ENCODE measurements at places on chromosomes 3 and 15.

GRCh38 chr3:161372321-161373260 lies 1.3 kb upstream of the SPTSSB start:
- peak; percentile 1 for DNase-seq

GRCh38 chr3:54874816-54875556 lies 52.9 kb downstream of the LRTM1 start:
- DNase-seq: no peak

DNA sequence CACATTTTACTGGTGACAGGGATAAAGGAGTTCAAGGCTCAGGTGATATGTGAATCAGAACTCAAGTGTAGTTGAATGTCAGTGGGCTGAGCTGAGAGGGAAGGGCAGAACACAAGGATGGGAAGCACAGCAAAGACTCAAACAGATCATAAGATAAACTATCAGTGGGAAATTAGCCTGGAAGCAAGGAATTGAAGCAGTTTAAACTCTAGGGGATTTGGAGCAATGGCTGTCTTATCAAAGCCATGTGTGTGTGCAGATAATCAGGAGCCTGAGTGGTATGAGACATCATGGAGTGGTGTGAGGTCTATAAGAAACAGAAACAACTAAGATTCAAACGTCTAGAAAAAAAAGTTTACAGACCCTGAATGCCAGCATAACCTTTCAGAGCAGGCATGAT lies 634.6 kb downstream of the AGBL1 start:
- no peak for DNase-seq

DNA sequence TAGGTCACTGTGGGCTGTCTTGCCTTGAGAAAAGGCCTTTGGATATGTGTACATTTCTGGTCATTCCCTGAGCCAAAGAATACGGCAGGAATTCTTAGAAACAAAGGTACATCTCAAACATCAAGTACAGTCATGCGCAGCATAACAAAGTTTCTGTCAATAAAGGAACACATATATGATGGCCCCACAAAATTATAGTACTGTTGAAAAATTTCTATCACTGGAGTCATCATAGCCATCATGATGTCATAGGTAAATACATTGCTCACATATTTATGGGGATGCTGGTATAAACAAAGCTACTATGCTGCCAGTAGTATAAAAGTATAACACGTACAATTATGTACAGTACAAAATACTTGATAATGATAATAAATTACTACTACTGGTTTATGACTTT lies 38.9 kb upstream of the NECTIN3 start:
- no peak for DNase-seq

DNA sequence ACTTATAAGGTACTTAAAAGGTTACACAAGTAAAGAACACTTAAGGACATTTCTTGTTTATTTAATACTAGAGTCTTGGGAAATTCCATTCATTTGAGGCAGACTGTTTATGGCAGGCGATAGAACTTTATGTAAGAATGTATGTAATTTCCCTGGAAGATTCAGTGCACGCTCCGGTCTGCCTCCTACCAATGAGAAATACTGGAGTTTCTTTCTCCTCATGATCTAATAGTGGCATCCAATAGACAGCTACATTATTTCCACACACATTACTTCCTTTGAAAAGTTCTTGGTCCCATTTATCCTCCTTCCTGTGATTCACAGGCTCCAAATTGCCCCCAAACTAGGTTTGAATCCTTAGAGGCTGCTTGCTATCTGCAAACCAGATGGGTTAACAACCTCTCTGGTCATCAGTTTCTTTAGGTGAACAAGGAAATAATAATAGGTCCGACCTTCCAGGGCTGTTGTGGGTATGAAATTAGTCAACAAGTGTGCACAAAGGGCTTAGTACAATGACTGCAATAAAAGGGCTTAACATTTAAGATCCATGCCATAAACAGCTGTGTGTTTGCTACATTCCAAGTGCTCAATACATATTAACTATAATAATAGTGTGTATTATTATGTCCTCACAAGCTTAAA lies 30.7 kb downstream of the EIF4E3 start:
- DNase-seq: no peak

GRCh38 chr15:52295421-52296001 lies at the start of gene MYO5C:
MYO5C (minus strand) TSS chr15:52295804; CDS start chr15:52295636, 168 bp downstream.
- no peak for DNase-seq

GRCh38 chr3:157239082-157239704 lies 79.2 kb upstream of the CCNL1 start:
- DNase-seq: peak; percentile 69

DNA sequence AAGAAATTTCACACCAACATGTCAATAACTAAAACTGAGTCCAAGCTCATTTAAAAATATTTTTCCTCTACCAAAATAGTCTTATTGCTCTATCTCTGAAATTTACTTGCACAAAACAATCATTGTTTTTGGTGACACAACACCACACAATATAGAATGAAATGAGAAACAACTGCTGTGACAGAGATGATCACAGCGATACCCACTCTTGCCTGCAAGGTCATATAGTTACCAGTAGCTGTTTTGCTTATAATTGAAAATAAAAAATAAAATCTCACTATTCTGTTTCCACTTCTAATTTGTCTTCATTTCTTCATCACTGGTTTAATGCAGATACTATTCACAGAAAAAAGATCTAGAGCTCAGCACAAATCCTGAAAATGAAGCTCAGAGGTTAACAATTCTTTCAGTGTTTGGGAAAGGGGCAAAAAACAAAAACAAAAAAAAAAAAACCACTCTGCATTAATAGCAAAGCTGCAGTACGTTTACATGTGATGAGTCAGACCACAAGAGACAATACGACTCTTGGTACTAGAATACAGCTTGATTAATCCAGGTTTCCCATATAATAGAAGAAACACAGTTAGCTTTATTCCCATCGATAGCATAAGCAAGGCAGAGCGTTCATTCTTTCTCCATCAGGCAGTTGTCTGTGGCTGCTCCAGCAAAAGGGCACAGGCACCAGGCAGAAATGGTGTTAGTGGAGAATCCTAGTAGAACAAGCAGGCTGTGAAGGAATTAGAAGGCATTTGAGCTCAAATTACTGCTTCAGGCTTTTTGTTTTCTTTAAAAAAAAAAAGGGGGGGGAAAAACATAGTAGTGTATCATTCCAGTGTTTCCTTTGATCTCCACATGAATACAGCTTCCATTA lies 773 bp downstream of the ANKRD28 start:
- no peak for DNase-seq

GRCh38 chr3:50620420-50620819 lies 3.5 kb downstream of the MAPKAPK3 start:
- no peak for DNase-seq

- no peak for DNase-seq
Observed at GRCh38 chr3:184531626-184532280, 29.8 kb upstream of the EPHB3 start.

- DNase-seq: no peak
Observed at GRCh38 chr15:98787936-98788757, 139.8 kb downstream of the IGF1R start.

DNA sequence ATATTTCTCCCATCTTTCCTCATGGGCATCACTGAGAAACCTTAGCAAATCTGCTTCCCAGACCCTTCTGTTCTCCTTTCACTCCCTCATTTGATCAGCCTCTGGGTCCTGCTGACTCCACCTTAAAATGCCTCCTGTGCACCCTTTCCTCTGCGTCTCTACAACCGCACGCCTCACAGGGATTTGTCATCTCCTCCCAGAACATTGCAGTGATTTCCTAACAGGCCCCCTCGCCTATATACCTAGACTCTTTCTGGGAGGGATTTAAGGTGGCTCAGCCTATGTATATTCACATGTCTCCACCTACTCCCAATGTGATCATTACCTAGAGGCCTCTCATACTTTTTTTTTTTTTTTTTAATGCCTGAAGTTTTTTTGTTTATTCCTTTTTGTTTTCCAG lies 69.2 kb downstream of the LIPC start:
- DNase-seq: no peak

- DNase-seq: no peak
Observed at GRCh38 chr3:71384388-71384787, 199.1 kb downstream of the FOXP1 start.

DNA sequence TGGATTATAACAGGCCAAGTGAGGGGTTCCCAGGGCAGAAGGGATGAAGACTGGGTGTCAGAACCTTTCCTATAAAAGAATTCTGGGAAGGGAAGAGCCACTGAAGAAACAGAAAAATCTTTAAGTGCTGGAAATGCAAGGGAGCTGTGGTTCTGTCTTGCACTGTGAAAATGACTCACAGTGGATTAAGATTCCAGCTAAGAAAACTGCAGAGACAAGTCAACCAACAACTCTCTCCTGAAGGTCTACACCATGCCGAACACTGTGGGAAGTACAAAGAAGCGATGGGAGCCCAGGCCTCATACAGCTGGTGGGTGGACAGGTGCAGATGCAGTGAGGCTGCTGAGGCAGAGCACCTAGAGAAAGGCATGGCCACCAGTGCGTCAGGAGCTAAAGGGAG lies 27.7 kb downstream of the ZDHHC3 start:
- DNase-seq: no peak

GRCh38 chr3:132325103-132325606 lies 7.9 kb downstream of the ACP3 start:
- no peak for DNase-seq

DNA sequence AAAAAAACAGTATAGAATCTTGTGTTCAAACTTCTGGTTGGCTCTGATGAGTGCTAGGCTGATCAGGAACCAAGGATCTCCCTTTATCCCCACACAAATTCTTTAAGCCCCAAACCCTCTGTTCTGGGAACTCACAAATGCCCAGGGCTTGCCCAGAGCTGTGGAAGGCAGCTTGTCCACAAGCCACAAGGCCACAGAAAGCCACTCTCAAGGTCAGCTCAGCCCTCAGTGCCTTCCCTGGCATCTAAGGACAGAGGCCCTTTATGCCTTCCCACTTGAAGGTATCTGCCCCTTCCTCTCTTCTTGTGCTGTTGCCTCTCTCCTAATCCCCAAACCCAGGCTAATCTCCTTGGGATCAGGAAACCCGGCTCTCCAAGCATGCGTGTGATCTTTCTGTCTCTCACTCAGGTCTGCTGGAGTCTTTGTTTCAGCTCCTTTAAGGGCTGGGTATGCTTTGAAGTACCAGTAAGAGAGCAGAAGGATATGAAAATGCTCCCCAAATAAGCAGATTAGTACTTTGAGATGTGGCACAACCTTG lies 145.0 kb upstream of the TRIM42 start:
- no peak for DNase-seq

GRCh38 chr15:75533945-75534344 lies 45.2 kb downstream of the PTPN9 start:
- DNase-seq: no peak

DNA sequence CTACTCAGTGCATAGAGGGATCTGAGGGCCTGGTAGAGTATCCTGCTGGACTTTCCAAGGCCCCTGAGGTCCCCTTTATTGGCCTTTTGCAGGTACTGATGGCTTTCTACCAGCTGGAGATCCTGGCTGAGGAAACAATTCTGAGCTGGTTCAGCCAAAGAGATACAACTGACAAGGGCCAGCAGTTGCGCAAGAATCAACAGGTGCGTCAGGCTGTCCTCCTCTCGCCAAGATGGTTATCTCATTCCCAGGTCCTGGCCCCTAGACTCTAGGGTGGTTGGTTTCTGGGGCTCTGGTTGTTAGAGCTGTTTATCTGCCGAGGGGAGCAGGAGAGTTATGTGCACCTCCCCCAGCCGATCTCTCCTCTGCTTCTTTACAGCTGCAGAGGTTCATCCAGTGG lies 9.3 kb downstream of the EIF2B5 start:
- no peak for DNase-seq

GRCh38 chr3:12964711-12965612 lies 108.3 kb downstream of the IQSEC1 start:
- DNase-seq: no peak

- no peak for DNase-seq
Observed at GRCh38 chr3:10547413-10547812, 42.0 kb upstream of the ATP2B2 start.

DNA sequence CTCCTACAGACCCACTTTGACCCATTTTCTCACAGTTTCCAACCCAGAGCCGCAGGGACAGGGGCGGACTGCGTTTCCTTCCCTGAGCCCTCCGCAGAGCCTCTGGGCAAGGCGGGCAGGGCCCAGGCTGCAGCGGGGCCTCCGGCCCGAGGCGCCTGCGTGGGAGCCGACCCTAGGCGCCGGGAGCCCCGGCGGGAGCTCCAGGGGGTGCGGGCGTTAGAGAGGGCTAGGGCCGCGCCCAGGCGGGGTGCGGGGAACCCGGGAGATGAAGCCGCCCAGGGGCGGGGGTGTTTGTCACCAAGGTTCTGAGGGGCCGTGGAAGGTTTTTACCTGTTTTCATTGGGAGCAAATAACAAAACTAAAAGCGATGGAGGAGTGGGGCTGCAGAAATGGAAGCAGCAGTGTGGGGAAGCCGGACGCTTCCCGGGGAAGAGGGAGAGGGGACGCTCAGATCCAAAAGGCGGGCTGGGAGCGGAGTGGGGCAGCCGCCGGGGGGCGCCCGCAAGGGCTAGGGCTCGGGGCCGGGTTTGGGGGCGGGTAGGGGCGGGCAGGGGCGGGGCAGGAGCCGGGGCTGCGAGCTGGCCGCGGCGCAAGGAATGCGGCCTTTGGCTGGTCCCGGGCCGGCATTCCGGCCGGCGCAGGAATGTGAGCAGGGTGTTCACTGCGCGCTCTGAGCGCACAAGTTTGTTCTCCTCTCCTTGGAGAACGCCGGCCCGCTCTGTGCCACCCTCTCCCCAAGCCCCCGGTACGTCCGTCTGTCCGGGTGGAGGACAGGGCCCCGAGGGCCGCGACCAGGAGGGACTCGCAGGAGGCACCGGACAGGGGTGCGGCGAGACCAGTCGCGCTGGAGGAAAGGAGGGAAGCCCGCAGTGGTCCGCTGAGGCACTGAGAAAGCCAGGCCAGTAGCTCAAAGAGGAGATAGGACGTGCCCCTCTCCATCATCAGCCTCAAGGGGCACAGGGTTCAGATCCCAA lies 61.1 kb downstream of the AMOTL2 start:
- DNase-seq: no peak

GRCh38 chr3:53420831-53421230 lies 73.5 kb upstream of the DCP1A start:
- DNase-seq: no peak

- DNase-seq: no peak
Observed at GRCh38 chr3:135629701-135630408, 335.7 kb upstream of the PPP2R3A start.

GRCh38 chr3:127652246-127652995 lies 20.3 kb upstream of the ABTB1 start:
- DNase-seq: no peak

- DNase-seq: no peak
Observed at GRCh38 chr3:115194476-115194875, 47.4 kb upstream of the ZBTB20 start.

- DNase-seq: no peak
Observed at GRCh38 chr3:158313338-158313927, 203.5 kb downstream of the RSRC1 start.
